ENCODE measurements at places on chromosomes 1 and 21. TPM values are rescaled to one million over a fixed set of nuclear protein-coding genes. Genes with fewer than 3 reads are reported as not detected.

DNA sequence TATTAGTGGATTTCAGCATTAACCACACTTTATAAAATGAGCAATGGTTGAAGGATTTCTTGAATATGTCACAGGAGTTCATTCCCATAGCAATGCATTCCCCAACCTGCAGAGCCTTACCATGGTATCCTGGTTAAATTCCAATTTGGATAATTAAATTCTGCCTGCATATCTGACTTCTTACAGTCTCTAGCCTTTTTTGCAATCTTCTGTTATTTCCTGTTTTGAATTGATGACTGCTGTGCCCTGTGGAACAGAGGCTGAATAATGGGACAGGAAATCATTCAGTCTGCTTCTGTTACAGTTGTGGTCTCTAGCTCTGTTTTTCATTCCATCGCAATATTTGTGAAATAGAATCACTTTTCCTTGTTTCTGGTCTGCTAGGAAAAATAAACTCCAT lies 1823.9 kb downstream of the PLA2G4A start:
- DNase-seq = no peak

DNA sequence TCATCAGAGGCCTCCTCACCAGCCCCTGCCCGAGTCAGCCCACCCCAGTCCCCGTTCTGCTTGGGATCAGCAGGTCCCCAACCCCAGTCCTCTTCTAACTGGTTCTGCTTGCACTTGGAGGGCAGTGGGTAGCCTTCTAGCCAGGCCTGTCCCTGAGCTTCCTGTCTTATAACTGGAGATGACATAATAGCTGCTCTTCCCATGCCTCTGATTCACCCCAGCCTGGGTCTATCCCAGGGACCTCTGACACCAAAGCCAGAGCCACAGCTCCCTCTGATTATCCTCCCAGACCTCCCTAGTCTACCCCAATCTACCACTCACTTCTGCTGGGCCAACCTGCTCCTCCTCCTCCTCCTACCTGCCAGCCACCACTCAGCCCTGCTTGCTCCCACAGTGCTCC lies 31.4 kb downstream of the IQGAP3 start:
- peak; percentile 28 for DNase-seq

DNA sequence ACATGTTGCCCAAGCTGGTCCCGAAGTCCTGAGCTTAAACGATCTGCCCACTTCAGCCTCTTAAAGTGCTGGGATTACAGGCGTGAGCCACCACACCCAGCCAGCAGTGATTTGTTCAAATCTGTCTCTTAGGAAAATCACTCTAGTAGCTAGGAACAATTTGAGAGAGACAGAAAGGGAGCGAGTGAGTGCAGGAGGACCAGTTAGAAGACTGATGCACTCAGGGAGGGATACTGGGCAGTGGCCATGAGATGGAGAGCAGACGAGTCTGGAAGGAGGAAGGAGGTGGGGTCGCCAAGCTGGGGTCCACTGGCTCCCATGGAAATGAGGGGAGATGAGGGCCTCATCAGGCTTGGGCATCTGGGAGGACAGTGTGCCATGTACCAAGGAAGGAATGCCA lies 23.6 kb upstream of the SSBP3 start:
- DNase-seq = no peak

DNA sequence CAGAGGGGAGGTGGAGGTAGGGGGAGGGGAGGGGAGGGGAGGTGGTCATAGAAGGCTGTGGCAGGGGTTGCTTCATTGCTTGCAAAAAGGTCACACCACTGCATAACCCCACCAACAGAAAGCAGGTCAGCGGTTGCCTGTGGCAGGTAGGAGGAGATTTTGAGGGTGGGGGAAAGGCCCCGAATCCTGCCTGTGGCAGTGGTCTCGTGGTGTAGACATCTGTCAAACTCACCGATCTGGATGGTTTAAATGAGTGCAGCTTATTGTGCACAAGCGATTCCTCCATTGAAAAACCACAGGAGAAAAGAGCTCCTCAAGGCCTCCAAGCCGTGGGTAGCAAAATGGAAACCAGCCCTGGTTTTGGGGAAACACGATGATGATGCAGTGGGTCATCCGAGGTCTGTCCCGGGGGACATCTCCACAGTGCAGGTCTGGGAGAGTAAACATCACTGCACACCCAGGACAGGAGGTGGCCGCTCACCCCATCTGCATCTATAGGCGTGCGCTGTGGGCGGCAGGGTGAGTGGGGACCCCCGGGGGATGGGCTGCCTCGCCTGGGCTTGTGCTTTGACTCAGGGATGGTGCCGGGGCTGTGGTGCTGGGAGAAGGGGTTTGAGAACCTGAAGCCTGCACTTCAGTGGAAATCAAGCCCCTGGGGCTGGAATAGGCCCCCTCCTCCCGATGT lies 112.3 kb downstream of the CRYAA start:
- DNase-seq = no peak

GRCh38 chr21:36470294-36470693 lies 9.6 kb downstream of the CLDN14 start:
- DNase-seq = no peak

DNA sequence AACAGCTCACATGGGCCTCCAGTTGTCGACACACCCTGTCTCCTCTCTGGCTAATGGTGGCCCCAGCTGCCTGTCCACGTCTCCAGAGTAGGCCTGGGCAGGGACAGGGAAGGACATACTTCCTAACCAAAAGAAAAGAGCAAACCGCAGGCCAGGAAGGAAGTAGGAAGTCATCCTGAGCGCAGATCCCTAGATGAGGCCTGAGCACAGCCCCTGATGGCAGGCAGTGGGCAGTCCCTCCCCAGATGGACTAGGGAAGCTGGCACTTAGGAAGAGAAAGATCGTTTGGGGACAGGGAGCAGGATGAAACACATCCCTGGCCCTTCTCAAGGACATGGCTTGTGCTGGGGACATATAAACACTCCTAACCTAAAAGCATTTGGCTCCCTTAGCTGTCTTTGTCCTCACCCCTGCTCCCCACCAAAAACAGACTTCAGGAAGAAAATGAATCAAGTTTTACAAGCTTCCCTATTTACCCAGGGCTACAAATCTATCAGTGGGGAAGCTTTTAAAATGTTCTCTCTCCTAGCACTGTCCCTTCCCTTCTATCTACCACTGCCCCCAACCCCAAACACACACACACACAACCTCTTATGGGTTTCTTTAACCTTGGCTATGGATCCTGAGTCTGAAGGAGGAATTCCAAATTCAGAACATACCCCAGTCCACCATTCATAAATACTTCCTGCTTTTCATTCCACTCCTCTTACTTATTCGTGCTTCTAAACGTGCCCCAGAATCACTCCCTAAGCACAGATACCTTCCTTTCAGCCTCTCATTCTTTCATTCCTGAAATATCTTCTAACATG lies 21.1 kb downstream of the SSBP3 start:
- DNase-seq = no peak

- DNase-seq = no peak
Observed at GRCh38 chr1:79895573-79895972, 889.0 kb upstream of the ADGRL4 start.

DNA sequence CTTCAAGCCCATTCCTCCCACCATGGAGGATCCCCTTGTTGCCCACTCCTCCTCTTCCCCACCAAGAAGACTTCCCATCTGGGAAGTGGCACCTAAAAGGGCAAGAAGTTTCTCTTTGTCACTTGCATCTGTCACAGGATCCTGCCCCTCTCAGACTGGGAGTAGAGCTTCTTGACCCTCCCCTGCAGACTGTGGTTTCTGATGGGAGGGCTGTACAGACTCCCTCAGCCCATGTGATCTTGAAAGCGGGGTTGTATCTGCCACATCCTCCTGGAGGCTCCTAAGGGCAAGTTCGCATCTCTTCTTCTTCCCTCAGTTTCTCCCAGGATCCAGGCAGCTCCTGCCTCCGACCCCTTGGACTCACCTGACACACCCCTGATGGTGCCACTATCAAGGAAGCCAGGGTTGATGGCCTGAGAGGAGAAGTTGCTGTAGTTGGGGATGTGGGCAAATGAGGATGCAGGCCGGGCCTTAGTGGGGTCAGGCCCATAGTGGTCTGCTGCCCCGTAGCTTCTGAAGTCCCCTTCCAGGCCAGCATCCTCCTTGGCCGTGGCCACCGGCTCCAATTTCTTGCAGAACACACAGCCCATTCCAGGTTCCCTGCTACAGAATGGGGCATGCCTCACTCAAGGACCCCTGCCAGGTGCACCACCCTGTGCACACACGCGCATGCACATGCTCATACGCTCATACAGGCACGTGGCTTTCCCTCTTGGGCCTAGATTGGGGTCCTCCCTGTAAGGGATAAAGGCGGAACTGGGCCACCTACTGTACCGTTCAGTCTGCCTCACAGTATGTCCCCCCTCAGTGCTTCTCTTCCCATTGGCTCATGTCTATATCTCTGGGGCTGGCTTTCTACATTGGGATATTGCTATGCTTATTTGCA lies 11.4 kb downstream of the FGR start:
- no peak for DNase-seq

DNA sequence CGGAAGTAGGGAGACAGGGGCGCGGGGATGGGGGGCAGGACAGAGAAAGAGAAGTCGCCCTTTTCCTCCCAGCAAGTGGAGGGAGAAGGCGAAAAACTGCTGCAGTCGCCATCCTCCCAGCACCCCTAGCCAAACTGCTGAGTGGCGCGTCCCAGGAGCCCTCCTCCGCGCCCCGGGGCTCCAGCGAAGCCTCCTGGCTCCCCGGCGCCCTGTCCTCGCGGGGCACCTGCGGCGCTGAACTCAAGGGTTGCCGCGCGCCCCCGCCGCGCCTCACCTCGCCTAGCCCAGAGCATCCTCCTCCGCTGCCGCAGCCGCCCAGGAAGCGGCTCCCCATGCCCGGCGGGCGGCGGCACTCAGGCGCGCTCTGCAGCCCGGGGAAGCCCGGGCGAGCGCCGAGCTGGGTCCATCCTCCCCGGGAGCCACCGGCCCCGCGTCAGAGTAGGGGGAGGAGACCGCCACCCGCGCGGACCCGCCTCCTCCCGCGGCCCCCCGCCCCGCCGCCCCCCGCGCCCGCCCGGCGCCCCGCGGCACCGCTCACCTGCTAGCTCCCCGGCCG lies at the start of gene DAB1:
Gene DAB1, minus strand, starts transcription at position 405 of the 556 bp plus-strand sequence. CDS start 133,030 bp downstream, outside the sequence.
- DNase-seq = peak; percentile 62

DNA sequence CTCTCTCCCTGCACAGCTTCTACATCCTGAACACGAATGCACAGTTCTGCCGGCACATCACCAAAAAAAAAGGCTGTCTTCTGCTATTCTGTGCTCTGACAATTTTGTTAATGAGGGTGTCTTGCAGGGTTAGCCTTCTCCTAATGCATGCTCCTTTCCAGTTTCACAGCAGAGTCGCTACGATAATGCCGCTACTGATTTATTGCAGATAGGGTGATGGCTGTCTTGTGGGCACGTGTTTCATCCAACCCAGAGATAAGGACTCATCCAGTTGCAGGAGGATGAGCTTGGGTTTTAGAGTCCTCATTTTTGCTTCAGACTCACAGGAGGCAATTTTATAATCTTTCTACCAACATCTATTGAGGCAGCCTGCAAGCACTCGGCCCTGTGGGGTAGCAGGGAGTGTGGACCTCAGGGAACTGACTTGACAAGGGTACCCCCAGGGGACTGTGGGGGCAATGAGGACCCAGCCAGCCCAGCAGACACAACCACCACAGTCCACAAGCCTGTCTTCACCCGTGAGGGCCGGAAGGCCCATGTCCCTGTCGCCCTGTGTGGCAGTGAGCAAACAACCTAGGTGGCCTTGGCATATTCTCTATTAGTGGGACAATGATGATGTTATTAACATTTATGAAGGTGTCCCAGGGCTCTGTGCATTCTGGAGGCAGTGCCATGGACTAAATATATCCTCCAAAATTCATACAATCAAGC lies 15.4 kb upstream of the UTS2 start:
- no peak for DNase-seq

GRCh38 chr1:210412240-210412639 lies 83.5 kb downstream of the HHAT start:
- no peak for DNase-seq

DNA sequence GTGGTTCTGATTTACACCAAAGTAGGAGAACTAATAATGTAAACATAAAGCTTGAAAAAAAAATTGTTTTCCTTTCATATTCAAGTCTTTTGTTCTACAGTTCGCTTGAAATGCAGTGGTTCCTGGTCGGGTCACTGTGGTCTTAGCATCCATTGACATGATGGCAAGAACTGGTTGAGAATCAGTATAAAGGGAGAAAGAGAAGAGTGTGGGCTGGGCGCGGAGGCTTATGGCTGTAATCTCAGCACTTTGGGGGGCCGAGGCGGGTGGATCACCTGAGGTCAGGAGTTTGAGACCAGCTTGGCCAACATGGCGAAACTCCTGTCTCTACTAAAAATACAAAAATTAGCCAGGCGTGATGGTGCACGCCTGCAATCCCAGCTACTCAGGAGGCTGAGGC lies 250.9 kb downstream of the BACH1 start:
- no peak for DNase-seq

DNA sequence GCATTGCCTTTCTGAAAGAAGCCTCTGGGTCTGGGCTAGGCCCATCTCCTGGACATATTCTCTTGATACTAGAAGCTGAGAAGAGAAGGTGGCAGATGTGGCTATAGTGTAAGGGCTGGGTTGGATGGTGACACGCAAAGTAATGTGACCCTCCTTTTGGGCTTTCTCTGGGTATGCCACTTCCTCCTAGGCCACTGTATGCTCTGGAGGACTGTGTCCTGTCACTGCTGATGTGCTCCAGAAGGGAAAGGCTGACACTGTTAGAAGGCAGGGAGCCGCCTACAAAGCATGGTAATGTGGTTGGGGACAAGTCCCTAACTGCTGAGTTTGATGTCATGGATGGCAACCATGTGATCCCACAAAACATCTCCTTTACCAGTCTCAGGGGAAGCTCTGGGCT lies 112.1 kb downstream of the BCAR3 start:
- DNase-seq = no peak

DNA sequence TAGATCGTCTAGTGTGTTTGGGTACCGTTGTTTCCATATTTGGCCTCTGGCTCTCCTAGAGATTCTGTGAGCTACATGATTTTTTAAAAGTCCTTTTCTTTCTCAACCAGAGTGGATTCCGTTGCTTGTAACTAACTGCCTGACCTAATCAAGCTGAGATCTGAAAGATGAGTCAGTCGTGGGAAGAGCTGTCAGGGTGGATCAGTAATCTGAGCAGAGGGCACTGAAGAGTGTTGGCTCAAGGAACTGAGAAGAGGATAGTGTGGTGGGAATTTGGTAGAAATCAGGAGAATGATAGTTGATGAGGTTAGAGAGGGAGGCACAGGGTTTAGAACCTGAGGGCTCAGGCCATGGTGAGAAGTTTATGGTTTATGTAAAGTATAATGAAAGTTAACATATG lies 52.2 kb downstream of the TRAF5 start:
- no peak for DNase-seq

- no peak for DNase-seq
Observed at GRCh38 chr1:157806431-157807149, 13.3 kb downstream of the FCRL1 start.

THEM5 gene
- polyA plus RNA-seq = not detected

IGSF21 gene
- polyA plus RNA-seq = 0.61 TPM

HCN3 gene
- 4.8 TPM for polyA plus RNA-seq

DNASE2B gene
- polyA plus RNA-seq = 0.15 TPM

DNALI1 gene
- polyA plus RNA-seq = 61.0 TPM

CYP4Z1 gene
- 0.30 TPM for polyA plus RNA-seq

BTBD8 gene
- polyA plus RNA-seq = 1.9 TPM
